GM18507 (cell line): ENCODE measurements at places on chromosomes 1 and 21.

- no peak for DNase-seq
Observed at GRCh38 chr21:33650929-33651509, 8.7 kb downstream of the ITSN1 start.

DNA sequence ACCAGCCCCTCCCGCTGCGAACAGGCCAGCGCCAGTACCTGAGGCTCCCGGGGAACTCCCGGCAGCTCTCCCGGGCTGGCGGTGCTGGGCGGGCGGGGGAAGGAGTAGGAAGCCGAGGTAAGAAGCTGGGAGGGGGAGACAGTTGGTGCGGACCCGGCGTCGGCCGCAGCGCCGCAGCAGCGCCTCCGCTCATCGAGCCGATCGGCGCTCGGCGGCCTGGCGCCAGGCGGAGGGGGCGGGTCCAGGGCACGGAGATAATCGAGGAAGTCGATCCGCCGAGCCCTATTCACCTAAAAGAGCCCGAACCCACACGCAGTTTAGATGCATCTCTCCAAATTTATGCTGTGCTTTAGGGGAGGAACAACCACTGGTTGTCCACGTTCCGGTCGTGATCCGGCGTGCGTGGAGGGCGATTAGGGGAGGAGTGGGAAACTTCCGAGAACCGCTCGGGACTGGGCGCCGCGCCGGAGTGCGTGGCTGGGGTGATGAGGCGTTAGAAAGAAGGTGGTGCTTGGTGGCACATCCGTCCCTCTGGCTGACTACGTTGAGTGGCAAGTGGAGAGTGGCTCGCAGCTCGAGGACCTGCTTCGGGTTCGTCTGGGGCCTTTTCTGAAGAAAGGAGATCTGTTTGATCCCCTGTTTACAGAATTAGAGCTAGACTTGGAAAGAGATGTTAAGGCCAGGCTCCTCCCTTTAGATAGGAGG, at the start of gene VAMP4:
VAMP4 (minus strand) TSS at position 194 of the 705 bp plus-strand sequence. CDS start 3,651 bp downstream, outside the sequence.
- peak; percentile 73 for DNase-seq

DNA sequence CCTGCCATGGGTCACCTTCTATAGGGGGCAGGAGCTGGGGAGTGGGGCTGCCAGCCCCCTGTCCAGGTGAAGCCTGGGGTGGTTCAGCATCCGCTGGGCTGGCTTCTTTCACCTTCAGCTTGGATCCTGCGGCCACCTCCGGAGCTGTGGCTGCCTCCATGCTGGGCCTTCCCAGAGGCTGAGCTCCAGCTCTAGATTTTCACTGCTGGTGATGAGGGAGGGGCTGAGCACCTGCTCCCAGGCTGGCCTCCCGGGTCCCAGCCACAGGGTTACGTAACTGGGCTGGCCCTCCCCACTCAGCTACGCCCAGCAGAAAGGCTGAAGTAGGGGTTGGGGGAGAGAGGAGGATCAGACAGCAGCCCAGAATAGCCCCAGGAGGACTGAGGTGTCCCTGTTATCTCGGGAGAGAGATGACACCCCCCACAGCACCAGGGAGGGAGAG, at the start of gene MYBPHL:
MYBPHL (minus strand) TSS at position 180 of the 442 bp plus-strand sequence; CDS start at position 160, 20 bp downstream.
- DNase-seq = no peak

GRCh38 chr1:224466154-224466553, 31.6 kb upstream of the WDR26 start:
- no peak for DNase-seq

- no peak for DNase-seq
Observed at GRCh38 chr1:104617474-104617873, 867.8 kb downstream of the AMY1C start.

DNA sequence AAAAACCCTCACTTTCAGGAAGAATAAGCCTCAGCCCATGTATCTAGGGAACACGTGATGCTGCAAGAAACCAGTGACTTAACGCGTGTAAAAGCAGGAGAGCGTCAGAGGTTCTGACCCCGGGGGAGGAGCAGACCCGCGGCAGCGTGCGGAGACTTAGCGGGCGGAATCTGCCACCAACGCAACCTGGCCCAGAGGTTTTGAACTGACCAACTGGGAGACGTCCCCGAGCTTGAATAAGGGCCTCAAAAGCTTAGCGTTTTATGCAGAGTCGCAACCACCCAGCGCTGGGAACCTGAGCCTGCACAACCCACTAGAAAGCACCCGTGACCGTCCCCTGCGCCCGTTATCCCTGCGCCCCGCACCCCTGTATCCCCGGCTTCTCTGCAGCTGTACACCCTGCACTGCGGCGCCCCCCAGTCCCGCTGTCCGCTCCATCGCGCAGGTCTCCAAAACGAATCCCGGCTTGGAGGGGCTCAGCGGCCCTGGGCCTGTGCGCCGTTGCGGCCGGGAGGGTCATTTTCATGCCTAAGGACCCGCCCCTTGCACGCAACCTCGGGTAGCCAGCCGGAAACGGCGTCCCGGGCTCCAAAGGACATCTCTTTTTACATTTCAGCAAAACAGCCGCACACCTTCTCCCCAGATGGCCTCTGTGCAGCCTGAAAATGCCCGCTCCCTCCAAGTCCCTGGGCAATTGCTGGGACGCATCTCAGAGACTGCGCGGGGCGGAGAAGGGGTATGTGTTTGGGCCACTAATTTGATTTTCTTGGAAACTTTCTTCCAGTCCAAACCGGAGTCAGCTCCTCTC, 29.4 kb upstream of the TRIM17 start:
- no peak for DNase-seq

- no peak for DNase-seq
Observed at GRCh38 chr1:52632732-52633290, at the start of gene SHISAL2A. Gene SHISAL2A, plus strand, starts transcription at chr1:52633168. Its CDS starts 326 bp downstream, at chr1:52633494.

GRCh38 chr1:198563583-198563982, 23.1 kb upstream of the ATP6V1G3 start:
- no peak for DNase-seq
